Suprapubic skin (tissue), 4 donors: ENCODE measurements at places on chromosomes 11 and 22. TPM values are rescaled to one million over a fixed set of nuclear protein-coding genes. Genes with fewer than 3 reads are reported as not detected.
A peak's percentile ranks its signal among the peaks of the same experiment; 100 is the strongest.

Gene LDHAL6A
- total RNA-seq: not detected

Gene PGA5
- total RNA-seq: not detected

Gene C22orf39
- total RNA-seq: 53.5 TPM

Gene FOXRED2
- total RNA-seq: 16.2 TPM

DNA sequence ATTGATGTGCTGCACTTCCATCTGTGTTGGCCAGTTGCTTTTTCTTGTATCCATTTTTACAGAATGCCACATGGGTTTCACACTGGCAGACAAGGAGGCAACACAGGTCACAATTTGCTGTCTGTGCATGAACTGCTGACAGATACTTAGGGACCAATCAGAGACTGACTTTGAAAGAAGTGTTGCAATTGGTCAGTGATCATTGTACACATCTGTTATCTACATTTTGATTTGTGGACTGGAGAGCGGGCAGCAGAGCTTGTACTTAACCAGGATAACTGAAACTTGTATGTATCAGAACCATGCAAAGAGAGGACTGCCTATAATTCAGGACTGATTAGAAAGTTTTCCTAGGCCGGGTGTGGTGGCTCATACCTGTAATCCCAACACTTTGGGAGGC, 21.8 kb downstream of the PRR5 start:
- peaks cover 3% of the 10 kb centered on the region for H3K4me1 ChIP-seq
- H3K36me3 ChIP-seq: peaks cover 26% of the 10 kb centered on the region
- no peaks in the 10 kb centered on the region for H3K27me3 ChIP-seq
- no peak overlapping the region for H3K27ac ChIP-seq
- no peak overlapping the region for H3K4me3 ChIP-seq
- DNase-seq: no peak

- peaks cover 30% of the 10 kb centered on the region for H3K4me1 ChIP-seq
- H3K27me3 ChIP-seq: no peaks in the 10 kb centered on the region
- H3K4me3 ChIP-seq: peak overlapping the region; percentile 49
- DNase-seq: no peak
These were observed 6.8 kb upstream of the CDKN1C start for GRCh38 chr11:2892215-2892966.

DNA sequence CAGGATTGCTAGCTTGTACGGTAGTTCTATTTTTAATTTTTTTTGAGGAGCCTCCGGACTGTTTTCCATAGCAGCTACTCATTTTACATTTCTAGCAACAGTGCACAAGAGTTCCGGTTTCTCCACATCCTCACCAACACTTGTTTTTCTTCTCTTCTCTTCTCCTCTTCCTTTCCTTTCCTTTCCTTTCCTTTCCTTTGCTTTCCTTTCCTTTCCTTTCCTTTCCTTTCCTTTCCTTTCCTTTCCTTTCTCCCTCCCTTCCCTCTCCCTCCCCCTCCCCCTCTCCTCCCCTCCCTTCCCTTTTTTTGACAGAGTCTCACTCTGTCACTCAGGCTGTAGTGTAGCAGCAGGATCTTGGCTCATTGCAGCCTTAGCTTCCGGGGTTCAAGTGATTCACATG, 9.3 kb downstream of the WBP2NL start:
- no peak overlapping the region for H3K27ac ChIP-seq
- H3K27me3 ChIP-seq: no peaks in the 10 kb centered on the region
- no peak overlapping the region for H3K4me3 ChIP-seq
- no peak for DNase-seq
- H3K36me3 ChIP-seq: no peaks in the 10 kb centered on the region

DNA sequence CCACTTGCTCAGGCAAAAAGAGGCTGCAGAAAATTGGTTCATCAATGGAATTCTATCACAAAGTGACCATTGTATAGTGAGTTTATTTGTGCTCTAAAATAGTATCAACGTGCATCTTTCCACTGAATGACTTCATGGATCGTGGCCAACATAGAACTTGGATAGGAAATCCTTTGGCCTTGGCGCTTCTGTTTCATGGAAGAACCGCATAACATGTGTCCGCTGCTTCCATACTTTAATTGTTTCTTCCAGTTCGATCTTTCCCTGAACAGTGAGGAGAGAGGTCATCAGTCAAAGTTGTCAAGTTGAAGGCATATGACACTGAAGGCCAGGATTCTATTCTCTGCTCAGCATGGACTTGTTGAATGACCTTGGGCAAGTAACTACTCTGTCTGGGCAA, 4.5 kb downstream of the NDUFA6 start:
- peaks cover 26% of the 10 kb centered on the region for H3K4me1 ChIP-seq
- no peak overlapping the region for H3K4me3 ChIP-seq
- H3K27ac ChIP-seq: no peak overlapping the region
- H3K36me3 ChIP-seq: peaks cover 44% of the 10 kb centered on the region
- no peak for DNase-seq

DNA sequence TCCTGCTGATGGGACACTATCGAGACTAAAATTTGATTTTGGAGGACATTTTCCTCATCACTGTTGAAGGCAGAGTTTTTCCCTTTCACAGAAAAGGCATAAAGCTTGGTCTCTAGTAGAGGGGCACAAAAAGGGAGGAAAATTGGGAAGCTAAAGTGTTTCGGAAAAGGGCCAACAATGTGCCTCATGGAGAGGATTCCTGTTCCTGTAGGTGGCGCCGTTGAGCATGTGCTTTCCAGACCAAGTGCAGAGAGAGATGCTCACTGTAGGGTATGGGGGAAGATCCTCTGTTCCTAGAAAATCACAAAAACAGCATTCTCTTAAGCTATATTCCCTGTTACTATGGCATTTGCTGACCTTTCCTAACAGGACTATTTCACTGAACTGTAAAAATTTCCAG, 18.4 kb upstream of the OR4C5 start:
- H3K27me3 ChIP-seq: no peaks in the 10 kb centered on the region
- no peak overlapping the region for H3K4me3 ChIP-seq
- no peak overlapping the region for H3K27ac ChIP-seq
- no peaks in the 10 kb centered on the region for H3K36me3 ChIP-seq
- no peak for DNase-seq
- no peaks in the 10 kb centered on the region for H3K4me1 ChIP-seq
